ENCODE measurements at places on chromosomes 1 and 21. TPM values are rescaled to one million over a fixed set of nuclear protein-coding genes. Genes with fewer than 3 reads are reported as not detected.

Gene MIXL1
- not detected for total RNA-seq

- peak; percentile 70 for DNase-seq
Observed at GRCh38 chr1:224733027-224733911, 117.2 kb downstream of the CNIH3 start.

- DNase-seq = no peak
Observed at GRCh38 chr1:235640580-235640979, 9.0 kb downstream of the GNG4 start.

DNA sequence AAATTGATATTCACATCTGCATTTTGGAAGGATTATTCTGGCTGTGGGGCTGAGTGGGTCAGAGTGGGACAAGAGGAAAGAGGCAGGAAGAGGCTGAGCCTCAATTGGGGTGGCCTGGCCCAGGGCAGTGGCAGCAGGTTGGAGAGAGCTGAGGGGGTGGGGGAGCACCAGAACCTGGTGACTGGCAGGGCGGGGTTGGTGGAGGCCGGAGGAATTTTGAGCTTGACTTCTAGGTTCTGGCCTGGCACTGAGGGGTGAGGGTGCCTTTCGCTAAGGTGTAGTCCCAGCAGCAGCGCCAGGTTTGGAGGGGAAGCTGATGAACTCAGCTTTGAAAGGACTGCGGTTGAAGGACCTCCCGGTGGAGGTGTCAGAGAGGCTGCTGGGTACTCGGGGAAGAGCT lies 33.6 kb upstream of the KDM4A start:
- DNase-seq = no peak

Measured in right lobe of liver (tissue), 6 donors.